Kidney tubule cell (primary cell): ENCODE measurements at places on chromosomes 1 and 21.
A peak's percentile ranks its signal among the peaks of the same experiment; 100 is the strongest.

DNA sequence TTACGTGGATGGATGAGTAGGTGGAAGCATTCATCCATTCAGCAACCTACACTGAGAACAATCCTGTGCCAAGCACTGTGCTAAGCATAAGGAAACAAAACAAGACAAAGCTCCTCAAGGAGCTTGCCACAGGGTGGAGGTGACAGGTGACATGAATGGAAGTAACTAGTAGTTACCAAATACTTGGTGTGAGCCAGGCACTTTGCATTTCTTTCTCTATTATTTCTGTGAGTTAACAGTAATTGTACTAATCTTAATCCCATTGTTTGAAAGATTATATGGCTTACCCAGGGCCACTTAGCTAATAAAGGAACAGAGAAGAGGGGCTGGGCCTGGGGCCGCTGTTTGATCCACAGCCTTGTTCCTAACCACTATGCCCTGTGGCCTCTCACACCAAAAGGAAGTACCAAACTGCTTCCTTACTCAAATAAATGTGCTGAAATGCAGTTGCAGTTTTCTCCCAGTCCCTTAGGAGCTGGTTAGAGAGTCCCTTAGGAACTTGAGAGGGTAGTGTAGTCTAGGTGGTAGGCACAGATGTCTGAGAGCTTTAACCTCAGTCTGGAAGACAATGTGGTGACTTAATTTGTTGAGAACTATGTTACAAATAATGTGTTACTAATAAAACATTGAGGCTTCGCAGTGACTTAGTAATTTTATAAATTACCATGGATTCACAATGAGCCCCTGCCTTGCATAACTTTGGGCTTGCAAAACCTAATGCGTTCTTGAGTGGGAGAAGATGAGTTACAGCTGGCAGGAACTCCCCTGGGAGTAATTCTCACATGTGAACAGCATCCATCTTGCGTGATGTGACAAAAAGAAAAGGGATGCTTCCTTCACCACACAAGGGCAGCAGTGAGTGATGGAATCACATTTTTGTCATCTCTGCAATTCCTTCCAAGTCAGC lies 69.8 kb downstream of the MPZL1 start:
- peak; percentile 70 for DNase-seq

GRCh38 chr1:117364240-117364639 lies 3.0 kb upstream of the MAN1A2 start:
- DNase-seq: no peak

- DNase-seq: no peak
Measured at GRCh38 chr1:218501161-218501560, 156.0 kb downstream of the TGFB2 start.

DNA sequence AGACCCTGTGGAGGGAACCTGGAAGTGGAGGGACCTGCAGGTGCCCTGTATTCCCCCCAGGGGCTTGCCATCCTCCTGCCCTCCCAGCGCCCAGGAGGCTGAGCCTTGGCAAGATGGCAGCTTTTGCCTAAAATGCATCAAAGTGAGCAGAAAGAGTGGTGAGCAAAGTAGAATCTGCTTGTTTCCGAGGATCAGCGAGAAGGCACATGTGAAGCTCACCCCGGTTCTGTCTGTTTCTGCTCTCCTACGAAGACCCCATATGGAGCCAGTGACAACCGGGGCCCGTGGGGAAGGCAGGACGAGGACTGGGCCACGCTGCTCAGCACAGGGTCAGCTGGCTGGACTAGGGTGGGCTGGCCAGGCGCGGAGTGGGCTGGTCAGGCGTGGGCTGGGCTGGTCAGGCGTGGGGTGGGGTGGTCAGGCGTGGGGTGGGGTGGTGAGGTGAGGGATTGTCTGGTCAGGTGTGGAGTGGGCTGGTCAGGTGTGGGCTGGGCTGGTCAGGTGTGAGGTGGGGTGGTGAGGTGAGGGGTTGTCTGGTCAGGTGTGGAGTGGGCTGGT lies 5.2 kb upstream of the FNDC10 start:
- no peak for DNase-seq

- DNase-seq: no peak
Measured at GRCh38 chr21:28489162-28489561, 503.5 kb downstream of the LTN1 start.

- no peak for DNase-seq
Measured at GRCh38 chr1:230549625-230550024, 92.7 kb upstream of the COG2 start.

GRCh38 chr1:207960346-207960745 lies 49.4 kb upstream of the CD34 start:
- DNase-seq: no peak

DNA sequence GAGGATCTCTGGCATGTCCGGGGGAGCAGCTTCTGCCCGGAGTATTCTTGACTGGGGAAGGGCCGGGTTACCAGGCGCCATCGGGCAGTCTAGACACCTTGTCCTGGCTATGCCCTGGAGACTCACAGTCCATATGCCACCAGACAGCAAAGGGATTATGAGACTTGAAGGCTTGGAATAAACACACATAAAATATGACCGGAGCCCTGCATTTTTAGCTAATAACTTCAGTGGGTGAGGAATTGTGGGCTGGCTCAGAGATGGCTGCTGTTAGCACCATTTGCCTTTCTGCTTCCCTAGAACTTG lies 15.5 kb downstream of the NTPCR start:
- no peak for DNase-seq

- DNase-seq: no peak
Measured at GRCh38 chr1:94994805-94995204, 67.9 kb upstream of the CNN3 start.

- no peak for DNase-seq
Measured at GRCh38 chr1:64663668-64664067, 81.2 kb upstream of the RAVER2 start.

DNA sequence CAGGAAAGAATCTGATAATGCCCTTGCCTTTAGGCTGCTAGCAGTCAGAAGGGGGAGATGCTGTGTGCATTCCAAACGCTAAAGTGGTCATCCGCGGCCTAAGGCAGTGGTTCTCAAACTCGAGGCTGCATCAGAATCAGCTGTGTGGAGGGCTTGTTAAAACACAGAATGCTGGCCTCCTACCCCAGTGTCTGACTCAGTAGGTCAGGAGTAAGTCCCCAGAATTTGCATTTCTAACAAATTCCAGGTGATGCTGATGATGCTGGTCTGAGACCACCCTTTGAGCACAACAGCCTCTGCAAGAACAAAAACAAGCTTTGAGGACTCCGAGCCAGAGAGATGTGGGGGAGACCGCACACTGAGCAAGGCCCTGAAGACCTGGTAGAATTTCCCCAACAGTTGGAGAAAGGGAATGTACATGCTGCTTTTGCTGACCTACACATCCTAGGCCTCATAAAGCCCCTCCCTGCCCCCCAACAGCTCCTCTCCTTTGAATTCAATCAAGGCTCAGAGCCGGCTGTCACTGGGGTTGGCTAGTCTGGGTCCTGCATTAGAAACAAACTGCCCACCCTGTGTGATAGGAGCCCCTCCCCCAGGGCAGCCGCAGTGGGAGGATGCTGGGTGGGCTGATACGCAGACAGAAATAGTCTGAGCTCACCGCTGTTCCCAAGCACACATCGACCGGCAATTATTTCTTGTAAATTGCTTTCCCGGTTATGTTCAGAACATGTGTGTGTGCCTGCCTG lies 27.1 kb downstream of the SHISAL2A start:
- DNase-seq: no peak

DNA sequence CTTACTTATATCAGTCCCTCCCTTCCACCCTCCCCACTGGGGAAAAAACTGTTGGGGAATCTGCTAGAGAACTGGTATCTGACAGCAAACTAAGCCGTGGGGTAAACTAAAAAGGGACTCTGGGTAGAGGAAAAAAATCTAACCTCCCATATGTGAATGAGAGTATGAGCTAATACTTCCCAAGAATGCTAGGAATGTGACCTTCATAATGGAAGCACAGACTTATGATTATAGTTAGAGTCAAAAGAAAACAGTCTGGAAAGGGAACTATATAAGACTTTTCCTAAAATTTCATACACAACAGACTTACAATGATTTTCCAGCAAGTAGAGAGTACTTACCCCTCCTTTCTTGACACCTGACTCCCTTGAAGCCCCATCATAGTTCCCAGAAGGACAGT lies 23.0 kb upstream of the RBBP5 start:
- peak; percentile 64 for DNase-seq

DNA sequence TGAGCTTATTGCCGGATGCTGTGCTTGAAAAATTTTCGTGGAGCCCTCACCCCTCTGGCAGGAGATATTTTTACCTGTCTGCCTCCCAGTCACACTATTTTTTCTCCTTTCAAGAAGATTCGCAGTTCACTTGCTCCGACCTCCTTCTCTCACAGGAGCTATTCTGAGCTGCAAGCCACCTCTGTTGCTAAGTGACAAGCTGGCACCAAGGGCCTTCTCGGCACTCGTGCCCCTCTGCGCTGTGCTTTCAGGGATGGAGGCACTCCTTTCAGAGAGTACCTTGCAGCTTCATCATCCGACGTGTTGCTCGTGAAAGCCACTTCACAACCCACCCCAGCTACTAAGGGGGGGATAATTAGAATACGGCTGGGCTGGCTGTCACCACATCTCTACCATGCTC lies 11.6 kb downstream of the SLC6A17 start:
- no peak for DNase-seq

GRCh38 chr1:165915480-165915879 lies 88.1 kb downstream of the UCK2 start:
- DNase-seq: no peak

DNA sequence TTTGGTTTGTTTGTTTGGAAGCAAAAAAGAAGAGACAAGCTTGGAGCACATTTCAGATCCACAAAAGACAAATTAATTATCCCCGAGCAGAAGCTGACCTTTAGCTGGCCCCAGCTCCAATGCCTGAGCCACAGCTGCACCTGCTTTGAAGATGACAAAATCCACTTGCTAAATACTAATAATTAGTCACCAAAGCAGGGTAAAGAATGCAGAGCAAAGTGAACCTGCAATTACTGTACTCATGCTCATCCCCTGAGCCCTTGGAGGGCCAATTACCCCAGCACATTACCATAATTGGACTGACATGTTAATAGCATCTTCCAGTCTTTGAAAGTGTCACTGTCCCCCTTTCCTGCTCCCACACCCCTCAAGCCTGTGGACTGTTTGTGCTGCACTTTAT lies 38.2 kb upstream of the KCND3 start:
- no peak for DNase-seq

GRCh38 chr21:46307625-46308024 lies 16.0 kb downstream of the C21orf58 start:
- peak; percentile 83 for DNase-seq
